ENCODE measurements at places on chromosomes 12 and 14.
A peak's percentile ranks its signal among the peaks of the same experiment; 100 is the strongest.

- DNase-seq: no peak
These were observed 244.6 kb upstream of the MDGA2 start for GRCh38 chr14:47919997-47920396.

DNA sequence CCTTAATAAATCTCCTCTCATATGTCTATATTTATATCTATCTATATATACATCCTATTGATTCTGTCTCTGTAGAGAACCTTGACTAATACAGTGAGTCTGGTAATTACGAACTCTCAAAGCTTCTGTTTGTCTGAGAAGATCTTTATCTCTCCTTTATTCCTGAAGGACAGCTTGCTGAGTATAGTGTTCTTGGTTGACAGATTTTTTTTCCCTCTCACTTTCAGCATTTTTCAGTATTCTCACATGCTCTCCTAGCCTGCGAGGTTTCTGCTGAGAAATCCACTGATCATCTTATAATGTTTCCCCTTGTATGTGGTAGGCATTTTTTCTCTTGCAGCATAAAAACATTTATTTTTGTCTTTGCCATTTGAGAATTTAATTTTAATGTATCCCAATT, 67.1 kb downstream of the GPHN start:
- no peak for DNase-seq

- DNase-seq: no peak
These were observed 74.5 kb upstream of the DYNC1H1 start for GRCh38 chr14:101889898-101890297.

DNA sequence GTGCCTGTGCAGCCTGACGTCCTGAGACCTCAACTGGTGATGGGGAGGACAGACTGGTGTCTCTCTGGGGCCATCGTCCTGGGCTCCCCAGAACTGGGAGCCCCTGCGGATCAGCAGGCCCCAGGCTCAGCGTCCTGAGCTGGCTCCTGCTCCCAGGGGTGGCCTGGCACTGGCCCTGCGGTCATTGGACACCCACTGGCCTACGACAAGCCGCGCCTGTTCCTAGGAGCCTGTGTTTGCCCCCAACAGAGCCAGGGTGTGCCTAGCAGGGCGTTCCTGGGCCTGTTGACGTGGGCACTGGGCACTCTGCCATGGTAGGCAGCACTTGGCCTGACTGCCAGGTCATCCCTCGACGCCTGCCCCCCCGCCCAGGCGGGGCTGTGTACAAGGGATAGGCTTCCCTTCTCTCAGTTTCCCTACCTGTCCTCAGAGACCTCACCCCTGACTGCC, 8.4 kb downstream of the ADSS1 start:
- DNase-seq: no peak

DNA sequence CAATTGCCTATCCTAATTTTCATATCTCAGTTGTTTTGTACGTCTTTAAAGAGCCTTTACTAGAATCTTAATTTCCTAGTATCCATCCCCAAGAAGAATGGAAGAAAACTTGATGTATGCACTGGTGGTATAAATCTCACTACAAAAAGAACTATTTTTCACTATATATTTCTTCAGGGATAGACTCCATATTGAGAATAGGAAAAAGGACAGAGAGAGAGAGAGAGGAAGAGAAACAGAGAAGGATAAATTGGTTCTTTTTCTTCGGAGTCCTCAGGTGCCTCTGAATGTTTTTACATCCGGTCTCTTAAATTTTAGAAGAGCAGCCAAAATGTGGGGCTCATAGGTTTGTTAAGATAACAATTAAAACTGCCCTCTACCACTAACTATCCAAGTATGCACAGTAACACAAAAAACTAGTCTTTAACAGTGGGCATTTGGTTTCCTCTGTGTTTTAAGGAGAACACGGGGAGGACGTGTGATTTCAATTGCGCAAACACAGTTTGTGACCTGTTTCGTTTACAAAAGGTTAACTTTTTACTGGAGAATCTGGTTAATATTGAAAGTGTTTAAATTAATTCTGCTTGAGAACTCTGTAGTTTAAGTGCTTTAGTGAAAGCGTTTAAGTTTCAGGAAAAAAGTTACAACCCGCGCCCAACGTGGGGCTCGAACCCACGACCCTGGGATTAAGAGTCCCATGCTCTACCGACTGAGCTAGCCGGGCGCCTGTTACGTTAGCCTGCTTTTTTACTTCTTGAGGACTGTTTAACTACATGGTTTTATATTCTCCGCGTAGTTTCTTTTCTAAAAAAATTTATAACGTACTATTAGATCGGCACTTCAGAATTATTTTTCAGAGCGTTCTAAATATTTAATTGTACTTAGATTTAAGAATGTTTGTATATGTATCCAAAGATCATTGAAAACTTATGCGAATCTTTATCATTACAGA, 5.1 kb upstream of the PSMA3 start:
- DNase-seq: peak; percentile 64

GRCh38 chr14:29820785-29821184, 106.9 kb downstream of the PRKD1 start:
- DNase-seq: no peak

DNA sequence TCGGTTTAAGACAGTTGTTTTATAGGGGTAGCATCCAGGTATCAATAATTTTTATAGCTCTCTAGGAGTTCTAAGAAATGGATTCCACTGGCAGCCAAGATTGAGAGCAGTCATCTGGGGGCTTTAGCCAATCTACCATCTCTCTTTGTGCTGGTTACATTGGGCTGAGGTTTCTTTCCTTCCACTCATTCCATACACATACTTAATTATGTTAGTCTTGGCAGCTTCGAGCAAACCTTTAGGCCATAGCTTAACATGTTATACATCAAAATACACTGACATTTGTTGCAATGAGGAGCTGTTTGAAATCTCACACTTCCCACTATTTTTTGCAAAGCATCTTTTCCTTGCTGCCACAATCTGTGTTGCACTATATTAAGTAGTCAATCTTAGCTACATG, 63.1 kb downstream of the ARMH4 start:
- no peak for DNase-seq

DNA sequence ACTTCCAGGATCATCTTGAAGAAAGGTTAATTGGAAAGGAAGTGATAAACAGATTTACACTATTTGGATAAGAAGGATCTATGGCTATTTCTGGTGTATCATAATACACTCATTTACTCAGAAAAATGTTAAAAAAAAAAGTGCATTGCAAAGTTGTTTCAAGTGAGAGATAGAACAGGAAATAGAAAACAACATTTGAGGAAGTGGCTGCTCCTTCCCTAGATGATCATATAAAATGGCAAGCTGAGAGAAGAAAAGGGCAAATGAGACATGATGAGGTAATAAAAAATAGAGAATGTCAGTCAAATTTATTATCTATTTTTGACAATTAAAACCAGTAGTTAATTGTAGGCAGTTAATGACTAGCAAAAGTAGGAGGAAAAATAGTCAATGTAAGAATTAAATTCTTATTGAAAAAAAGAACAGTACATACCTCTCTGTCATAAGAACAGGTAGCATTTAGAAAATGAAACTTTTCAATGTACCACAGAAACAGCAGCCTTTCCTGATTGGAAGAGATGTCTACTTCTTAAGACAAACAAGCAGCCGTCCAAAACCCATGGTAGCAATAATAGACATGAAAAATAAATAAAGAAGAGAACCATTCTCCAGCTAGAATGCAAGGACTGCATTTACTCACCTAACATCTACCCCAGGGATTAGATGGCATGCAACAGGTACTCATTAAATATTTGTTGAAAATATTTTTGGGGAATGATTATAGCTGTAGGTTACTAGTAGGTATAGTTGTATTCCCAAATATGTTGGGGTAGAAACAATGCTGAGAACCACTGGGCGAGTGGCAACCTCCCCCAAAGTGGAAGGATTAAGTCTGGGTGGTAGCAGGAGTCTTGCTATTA, 63.9 kb upstream of the GRIP1 start:
- no peak for DNase-seq

- DNase-seq: no peak
These were observed 65.6 kb upstream of the FICD start for GRCh38 chr12:108449478-108449877.

GRCh38 chr14:89444516-89445125, 27.6 kb upstream of the FOXN3 start:
- DNase-seq: no peak

DNA sequence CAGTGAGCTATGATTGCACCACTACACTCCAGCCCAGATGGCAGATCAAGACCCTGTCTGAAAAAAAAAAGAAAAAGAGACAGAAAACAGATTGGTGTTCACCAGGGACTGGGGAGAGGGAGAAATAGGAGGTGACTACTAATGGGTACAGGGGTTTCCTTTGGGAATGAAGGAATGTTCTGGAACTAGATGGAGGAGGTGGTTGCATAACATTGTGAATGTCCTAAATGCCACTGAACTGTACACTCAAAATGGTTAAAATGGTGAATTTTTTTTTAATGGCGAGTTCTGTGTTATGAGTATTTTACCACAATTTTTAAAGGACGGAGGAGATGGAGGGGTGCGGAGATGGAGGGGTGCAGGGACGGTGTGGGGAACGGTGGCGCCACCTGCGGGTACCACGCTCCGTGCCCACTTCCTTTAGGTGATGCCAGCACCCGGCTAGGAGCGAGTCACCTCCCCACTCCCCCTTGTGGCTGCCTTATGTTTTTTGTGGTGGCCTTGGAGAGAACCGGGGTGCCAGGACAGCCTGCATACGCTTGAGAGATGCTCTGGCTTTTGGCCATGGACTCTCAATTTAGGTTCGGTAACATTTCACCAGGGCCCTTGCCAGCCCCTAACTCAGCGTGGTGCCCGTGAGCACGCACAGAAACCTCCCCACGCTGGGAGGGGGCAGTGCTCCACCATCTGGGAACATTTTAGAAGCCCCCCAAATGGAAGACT, 16.1 kb downstream of the UBC start:
- peak; percentile 50 for DNase-seq
